ENCODE measurements at places on chromosomes 1 and 21.

GRCh38 chr1:5475572-5475971 is 516.7 kb downstream of the NPHP4 start:
- DNase-seq: no peak

GRCh38 chr1:101026430-101026788 is 825 bp upstream of the DPH5 start:
- DNase-seq: no peak

GRCh38 chr1:179253286-179253972 is 24.0 kb upstream of the ABL2 start:
- DNase-seq: no peak

DNA sequence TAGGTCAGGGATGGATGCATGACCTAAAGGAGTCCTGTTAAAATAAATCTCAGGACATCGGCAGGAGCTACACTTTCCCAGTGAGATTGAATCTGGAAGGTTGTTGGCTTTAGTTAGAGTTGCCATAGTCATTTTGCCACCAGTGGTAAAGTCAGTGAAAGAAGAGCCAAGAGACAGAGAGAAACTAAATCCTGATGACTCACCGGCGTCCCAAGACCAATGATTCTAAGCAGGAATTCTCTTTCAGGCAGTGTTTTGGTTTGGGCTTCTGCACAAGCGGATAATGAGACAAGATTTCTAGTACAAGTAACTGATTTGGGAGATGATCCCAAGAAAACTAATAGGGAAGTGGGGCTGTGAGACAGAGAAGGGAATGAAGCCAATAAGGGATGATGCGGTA is 88.8 kb upstream of the ETS2 start:
- DNase-seq: no peak

- DNase-seq: no peak
Measured at GRCh38 chr1:6912518-6912917, 127.3 kb downstream of the CAMTA1 start.

DNA sequence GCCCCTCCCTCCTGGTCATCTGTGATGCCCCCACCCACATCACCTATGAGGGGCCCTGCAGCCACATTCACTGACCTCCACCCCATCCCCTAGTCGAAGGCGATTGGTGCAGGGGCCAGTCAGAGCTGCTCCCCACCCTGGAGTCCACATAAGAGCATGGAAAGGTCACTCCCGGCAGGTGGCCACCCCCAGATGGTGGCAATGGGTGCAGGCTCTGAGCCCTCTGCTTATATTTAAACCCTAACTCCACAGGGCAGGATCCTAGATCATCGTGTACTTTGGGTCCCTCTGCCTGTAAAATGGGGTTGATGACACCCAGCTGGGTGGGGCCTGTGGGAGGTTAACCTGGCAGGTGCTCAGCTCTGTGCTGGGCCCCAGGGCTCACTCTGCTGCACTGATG is 186.8 kb upstream of the C1orf174 start:
- no peak for DNase-seq

DNA sequence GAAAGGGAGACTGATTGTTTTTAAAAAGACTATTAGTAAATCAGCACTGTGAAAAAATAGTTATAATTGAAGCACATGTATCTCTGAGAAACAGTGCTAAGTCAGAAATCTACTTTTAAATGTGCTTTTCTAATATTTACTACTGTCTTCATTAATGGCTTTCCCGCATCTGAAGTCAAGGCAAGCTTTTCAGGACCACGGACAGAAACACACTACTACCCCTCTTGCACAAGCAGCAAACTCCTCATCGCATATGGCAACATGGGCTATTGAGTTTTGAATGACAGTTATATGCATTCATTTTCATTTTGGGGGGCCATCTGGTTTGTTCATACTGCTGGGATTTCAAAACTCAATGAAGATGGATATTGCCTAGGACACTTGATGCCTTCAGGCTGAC is 433.4 kb upstream of the CAMK1G start:
- no peak for DNase-seq

GRCh38 chr1:54937469-54937868 is 43.0 kb upstream of the TMEM61 start:
- no peak for DNase-seq

DNA sequence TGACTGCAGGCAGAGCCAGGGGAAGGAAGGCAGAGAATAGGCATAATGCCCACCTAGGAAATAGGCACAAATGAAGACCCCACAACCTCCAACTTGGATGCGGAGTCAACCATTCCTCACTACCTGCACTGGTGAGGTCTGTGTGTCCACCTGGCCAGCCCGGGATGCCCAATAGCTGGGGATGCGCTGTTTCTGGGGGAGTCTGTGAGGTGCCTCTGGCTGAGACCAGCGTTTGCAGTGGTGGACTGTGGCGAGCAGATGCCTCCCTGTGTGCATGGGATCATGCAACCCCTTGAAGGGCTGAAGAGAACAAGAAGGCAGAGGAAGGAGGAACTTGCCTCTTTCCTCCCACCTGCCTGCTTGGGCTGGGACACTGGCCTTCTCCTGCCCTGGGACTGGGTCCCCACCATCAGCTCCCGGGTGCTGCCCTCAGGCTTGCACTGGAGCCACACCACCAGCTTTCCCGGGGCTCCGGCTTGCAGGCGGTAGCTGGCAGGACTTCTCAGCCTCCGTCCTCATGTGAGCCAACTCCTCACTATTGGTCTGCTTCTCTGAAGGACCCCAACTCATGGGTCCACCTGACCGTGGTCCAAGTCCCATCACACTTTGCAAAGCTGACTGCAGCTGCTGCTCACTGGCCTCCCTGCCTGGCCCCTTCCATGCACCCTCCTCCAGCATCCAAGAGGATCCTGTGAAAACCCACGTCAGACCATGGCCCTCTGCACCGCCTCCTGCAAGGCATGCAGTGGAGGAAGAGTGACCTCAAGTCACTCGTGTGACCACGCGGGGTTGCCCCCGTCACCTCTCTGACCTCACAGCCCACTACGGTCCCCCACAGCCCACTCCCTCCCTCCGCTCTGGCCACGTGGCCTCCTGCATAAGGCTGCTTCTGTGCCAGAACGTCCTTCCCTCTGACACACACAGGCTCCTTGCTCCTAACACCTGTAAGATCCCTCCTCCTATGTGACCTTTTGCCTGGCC is 2.7 kb upstream of the PDE9A start:
- DNase-seq: no peak

DNA sequence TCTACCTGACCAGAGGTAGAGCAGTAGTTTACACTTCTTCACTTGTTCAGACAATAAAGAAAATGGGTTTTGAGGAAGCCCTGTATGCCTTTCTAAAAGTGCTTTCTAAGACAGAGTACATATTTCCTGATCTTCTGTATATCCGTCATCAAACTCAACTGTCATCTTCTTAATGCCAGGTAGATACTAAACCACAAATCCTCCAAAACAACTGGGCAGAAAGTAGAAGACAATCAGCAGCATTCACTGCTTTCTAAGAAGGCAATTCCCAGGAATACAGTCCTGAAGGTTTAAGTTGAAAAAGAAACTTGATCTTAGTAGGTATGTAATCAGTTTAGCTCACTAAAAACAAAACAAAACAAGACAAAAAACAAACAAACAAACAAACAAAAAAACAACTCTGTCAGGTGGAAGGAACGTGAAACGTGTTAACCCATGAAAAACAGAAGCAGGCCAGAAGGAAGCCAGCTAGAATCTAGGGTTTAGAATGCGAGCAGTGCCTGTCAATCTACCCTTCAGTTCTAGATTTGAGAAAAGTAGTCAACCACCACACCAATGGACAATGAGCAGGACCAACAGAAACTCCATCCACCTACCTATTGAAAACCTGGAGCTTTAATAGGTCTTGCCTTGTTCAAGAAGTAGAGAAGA is 59.2 kb downstream of the LEPR start:
- no peak for DNase-seq

DNA sequence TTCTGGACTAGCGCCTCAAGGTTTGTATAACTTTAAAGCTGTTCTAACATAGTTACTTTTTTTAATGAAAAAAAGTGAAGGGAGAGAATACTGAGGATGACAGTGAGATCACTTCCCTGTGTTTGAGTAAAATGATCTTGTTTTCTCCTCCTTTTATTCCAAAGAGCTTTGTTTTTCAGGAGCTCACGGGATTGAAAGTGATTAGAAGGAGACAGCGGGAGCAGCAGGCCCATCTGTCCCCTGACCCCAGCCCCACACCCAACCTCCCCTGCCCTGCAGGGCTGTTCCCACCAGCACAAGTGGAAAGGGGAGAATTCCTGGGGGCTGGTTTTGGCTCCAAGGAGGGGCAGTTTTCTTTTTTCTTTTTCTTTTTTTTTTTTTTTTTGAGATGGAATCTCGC is 2.1 kb upstream of the DNMT3L start:
- no peak for DNase-seq

GRCh38 chr1:100038660-100039287 is 69.0 kb downstream of the SLC35A3 start:
- DNase-seq: peak; percentile 31

DNA sequence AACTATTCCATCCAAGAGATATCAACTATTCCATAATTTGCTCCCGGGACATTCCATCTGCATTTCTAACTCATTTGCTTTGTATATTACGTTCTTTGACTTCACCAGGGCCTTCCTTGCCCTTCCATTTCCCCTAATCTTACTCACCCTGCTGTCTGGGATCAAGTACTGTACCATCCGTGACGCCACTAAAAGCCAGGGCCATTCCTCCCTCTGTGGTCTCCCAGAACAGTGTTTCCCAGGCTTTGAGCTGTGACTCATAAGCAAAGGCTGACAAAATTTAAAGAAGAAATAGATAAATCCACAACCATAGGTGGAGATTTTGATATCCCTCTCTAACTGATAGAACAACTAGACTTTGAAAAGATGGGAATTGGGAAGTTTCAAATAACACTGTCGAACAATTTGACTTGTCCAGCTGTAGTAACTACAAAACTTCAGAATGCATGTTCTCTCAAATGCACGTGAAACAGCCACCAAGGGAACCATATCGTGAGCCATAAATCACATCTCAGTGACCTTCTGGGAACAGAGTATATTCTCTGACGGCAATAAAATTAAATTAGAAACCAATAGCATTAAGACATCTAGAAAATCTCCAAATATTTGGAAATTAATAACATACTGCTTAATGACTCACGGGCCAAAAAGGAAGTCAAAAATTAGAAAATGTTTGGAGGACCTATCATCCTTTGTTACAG is 501.0 kb downstream of the SETD4 start:
- DNase-seq: no peak

DNA sequence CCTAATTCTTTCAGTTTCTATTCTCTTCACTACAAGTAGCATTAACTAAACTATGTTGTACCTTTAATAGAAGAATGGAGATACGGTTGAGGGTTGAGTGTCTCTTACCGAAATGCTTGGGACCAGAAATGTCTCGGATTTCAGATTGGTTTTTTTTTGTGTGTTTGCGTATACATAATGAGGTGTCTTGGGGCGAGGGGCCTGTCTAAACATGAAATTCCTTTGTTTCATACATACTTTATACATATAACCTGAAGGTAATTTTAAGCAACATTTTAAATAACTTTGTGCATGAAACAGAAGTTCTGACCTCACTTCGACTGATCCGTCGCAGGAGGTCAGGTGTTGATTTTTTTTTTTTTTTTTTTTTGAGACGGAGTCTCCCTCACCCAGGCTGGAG is 36.3 kb upstream of the MYOCOS start:
- DNase-seq: no peak

GRCh38 chr1:215131291-215131690 is 48.8 kb downstream of the KCNK2 start:
- no peak for DNase-seq

GRCh38 chr1:17667641-17668040 is 87.5 kb upstream of the ACTL8 start:
- DNase-seq: no peak

- no peak for DNase-seq
Measured at GRCh38 chr1:12525311-12526181, 92.5 kb downstream of the DHRS3 start.

- DNase-seq: no peak
Measured at GRCh38 chr1:230208619-230209261, 141.7 kb downstream of the GALNT2 start.

- DNase-seq: no peak
Measured at GRCh38 chr1:172838680-172839313, 179.9 kb downstream of the FASLG start.

DNA sequence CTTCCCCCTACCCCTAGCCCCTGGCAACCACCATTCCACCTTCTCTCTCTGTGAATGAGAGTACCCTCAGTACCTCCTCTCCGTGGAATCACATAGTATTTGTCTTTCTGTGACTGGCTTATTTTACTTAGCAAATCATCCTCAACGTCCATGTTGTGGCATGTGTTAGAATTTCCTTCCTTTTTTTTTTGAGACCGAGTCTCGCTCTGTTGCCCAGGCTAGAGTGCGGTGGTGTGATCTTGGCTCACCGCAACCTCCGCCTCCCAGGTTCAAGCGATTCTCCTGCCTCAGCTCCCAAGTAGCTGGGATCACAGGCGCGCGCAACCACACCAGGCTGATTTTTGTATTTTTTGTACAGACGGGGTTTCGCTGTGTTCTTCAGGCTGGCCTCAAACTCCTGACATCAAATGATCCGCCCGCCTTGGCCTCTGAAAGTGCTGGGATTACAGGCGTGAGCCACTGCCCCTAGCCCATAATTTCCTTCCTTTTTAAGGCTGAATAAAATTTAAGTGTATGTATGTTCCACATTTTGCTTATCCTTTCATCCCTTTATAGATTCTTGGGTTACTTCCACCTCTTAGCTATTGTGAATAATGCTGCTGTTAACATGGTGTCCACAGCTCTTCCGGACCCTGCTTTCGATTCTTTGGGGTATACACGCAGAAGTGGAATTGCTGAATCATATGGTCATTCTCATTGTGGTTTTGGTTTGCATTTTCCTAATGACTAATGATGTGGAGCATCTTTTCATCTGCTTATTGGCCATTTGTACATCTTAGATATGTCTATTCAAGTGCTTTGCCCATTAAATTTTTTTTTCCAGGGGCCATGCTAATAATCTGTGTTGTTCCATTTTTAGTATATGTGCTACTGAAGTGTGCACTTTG is 32.3 kb downstream of the ERRFI1 start:
- no peak for DNase-seq

DNA sequence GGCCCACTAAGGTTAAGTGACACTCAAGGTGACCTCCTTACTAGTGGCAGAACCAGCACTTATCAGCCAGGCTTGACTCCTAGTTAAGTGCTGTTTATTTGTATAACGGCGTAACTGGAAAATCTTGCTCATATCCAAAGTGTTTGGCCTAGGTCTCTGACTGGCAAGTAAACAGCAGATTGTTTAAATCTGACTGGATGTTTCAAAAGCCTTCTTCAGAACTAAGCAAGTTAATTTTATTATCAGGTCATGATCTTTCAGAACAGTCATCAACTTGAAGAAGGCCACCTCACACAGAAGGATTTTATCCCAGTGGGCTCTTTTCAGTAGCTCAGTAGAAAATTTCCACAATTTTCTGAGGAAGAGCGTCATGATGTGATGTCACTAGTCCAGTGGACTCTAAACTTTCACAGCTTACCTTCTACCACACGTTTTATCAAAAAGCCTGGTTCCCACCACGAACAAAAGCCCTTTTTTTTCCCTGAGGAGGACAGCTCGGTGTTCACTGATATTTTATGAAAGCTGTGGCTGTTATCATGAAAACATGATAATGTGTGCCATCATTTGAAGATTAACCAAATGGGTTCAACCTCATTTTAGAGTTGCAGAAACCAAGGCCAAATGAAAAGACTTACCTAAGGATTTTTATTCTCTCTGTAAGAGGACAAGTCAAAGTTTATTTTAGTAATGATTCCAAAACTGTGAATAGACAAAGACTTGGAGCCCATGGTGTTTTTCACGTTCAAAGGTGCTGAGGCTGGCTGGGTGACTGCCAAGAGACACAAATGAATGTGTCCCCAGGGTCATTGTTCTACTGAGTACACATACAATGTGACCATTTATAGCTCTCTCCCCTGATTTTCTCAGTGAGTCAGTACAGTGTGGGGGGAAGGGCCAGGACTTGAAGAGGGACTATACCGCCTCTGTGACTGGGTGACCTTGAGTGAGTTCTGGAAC is 9.1 kb downstream of the SGIP1 start:
- no peak for DNase-seq

- no peak for DNase-seq
Measured at GRCh38 chr1:34806396-34806795, 13.6 kb downstream of the GJA4 start.

Data from NCI-H446 treated with DMSO at 0.1 percent for 48 hours (cell line).